ENCODE measurements at places on chromosomes 3 and 15. TPM values are rescaled to one million over a fixed set of nuclear protein-coding genes. Genes with fewer than 3 reads are reported as not detected.

Gene DLL4
- total RNA-seq, result 0.43 TPM

Gene PDCD7
- 22.8 TPM for total RNA-seq

Gene TEX55
- total RNA-seq, result 0.10 TPM

Gene PPARG
- 0.08 TPM for total RNA-seq

Gene ROPN1
- not detected for total RNA-seq

Gene KBTBD12
- not detected for total RNA-seq

Gene TTC21A
- 0.56 TPM for total RNA-seq

Gene PLAAT1
- 25.2 TPM for total RNA-seq

Gene CGNL1
- total RNA-seq, result 5.5 TPM

Gene MUC4
- total RNA-seq, result 1.1 TPM

Gene ACAA1
- total RNA-seq, result 15.0 TPM

Gene SYNPR
- not detected for total RNA-seq

Gene COL6A5
- total RNA-seq, result not detected

Gene GPR15
- total RNA-seq, result not detected

Gene NTRK3
- 10.3 TPM for total RNA-seq

Gene CEP63
- total RNA-seq, result 22.8 TPM

Gene AADACL2
- not detected for total RNA-seq

Gene ZNF385D
- 0.20 TPM for total RNA-seq

Gene IL17RD
- total RNA-seq, result 38.4 TPM

Gene RAF1
- total RNA-seq, result 125 TPM

Gene GRM2
- 0.16 TPM for total RNA-seq

Gene SLC24A5
- not detected for total RNA-seq

Gene TPM1
- total RNA-seq, result 57.5 TPM

Gene AGBL1
- 0.08 TPM for total RNA-seq

Gene SPTSSB
- total RNA-seq, result 0.12 TPM

Gene CSPG4
- 11.1 TPM for total RNA-seq

Gene MITF
- total RNA-seq, result 2.2 TPM

Gene ZNF660
- total RNA-seq, result 8.3 TPM

Gene AMIGO3
- 4.2 TPM for total RNA-seq

Gene HTD2
- total RNA-seq, result 8.8 TPM

Gene GPR87
- total RNA-seq, result not detected

All from SJCRH30 (cell line).